Stimulated activated CD4-positive, alpha-beta T cell treated with anti-CD3 and anti-CD28 coated beads, TNF-alpha, amount 100 ng/mL, for 4 hours (primary cell): ENCODE measurements at places on chromosomes 5 and 9.

DNA sequence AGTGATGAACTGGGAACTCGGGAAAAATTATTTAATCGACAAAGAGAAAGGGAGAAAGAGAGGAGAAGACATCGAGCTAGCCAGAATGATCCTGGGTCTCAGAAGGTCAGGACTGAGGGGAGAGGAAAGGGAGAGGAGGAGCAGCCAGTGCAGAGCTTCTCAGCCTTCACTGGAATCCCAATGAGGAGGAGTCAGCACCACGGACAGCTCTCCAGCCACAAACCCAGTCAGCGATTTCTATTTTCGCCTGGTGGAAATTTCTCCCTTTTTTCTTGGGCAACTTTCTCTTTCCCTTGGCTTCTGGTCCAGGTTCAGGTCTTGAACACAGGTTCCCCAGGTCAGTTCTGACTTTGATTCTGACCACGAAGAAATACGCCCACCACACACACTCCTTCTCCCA lies 1.6 kb upstream of the BRINP1 start:
- no peak for DNase-seq

DNA sequence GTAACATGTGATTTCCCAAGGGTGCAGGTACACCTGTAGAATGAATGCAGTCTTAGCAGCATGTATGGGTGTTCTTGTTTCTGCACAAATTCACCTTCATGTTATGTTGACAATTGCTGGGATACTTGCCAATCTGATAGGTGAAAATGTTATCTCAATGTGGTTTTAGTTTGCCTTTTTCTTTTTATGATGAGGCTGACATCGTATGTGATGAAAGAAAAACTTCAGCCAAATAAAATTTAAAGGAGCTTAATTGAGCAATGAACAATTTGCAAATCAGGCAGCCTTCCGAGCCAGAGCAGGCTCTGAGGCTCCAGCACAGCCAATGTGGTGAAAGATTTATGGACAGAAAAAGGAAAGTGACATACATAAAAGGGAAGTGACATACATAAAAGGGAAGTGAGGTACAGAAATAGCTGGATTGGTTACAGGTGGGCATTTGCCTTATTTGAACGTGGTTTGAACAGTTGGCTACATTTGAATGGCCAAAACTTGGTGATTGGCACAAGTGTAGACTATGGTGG lies 10.5 kb downstream of the TAL2 start:
- DNase-seq: no peak

DNA sequence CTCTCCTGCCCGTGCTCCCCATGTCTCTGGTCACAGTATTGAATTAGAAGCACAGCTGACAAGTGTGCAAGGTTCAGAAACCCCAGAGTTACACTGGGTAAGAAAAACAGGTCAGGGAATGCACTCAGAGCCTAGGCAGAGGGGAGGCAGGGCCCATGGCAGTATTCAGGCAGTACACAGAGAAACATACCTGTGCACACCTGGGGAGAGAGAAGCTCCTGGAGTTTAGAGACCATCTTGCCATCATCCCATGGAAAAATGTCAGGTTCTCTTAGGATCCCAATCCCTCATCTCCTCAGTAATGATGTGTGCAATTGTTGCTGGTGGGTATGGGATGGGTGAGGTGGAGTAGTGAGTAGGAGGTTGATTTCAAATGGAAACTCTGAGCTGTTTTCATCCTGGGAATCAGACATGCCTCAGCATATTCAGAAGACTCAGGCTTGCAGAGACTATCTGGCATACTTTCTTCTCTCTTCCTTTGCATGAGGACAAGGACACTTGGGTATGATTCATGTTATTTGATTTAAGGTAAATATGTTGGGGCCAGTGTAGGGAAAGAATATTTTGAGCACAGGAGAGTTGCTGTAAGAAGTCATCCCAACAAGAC lies 228.5 kb downstream of the ESM1 start:
- no peak for DNase-seq

GRCh38 chr5:95925939-95926338 lies 35.7 kb downstream of the ELL2 start:
- DNase-seq: no peak

DNA sequence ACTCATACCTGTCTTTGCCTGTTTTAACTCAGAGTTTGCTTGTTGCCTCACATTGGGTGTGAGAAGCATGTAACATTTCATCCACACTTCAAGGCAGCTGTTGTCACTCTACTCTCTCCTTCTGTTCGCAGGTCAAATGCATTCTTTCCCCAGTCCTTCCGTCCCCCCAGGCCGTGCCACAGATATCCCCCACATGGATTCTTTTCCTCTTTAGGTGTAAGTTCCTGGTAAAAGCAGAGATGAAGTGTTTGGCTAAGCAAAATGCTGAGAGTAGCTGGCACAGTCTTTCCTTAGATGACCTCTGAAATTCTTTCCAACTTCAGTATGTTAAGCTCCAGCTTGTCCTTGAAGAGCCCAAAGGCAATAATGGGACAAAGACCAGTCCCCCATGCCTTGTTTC lies 328.2 kb downstream of the SLIT3 start:
- DNase-seq: no peak

GRCh38 chr5:84438456-84438855 lies 53.8 kb upstream of the EDIL3 start:
- no peak for DNase-seq

DNA sequence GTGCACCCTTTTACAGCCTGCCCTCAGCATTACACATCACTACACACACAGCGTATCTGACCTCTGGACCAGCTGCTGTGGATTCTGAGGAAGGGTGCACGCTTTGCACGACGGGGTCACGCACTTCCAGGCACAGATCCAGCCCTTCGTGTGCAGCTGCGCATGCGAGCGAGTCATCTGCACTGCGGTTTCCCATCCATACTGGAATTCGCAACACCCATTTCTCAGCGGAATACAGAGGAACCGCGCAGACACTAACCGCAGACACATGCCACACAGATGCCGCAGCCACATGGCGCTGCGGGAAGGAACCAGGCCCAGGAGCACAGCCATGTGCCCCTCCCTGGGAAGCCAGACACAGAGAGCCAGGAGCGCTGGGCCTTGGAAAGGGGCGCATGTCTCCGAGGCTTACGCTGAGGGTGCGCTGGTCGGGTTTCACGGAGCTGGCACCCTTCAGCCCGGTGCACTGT lies 43.5 kb downstream of the PNPLA7 start:
- DNase-seq: no peak

- DNase-seq: no peak
Measured at GRCh38 chr9:8728910-8729309, 929.3 kb upstream of the DMAC1 start.

GRCh38 chr9:72997387-72997995 lies 44.6 kb upstream of the ALDH1A1 start:
- DNase-seq: no peak

DNA sequence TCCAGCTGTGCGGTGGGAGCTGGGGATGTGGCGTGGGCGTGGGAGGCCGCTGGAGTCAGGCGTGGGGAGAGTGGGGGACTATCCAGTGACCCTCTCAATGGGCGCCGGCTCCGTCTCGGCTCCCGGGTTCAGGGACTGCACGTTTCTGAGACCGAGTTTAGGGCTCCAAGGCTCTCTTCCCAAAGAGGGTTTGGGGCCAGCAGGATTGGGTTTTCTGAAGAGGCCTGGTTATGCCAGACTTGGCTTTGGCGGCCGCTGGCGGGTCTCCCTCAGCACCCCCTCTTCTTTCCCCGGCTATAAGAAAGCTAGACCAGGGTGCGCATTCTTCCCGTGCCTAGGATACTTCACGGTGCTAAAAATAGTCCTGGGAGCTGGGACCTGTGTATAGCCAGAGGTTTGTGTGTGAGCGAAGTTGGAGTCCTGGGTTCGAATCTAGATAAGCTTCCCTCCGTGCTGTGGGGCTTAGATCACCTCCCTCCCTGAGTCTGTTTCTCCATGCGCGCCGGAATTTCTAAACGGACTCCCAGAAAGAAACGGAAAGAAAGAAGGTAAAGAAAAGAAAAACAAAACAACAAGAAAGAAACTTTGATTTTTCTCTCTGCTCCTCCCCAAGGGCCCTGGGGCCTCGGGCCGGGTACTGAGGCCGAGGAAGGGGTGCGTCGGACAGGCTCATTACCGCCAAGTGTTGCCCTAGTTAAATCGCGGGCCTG lies 5.0 kb downstream of the HAND1 start:
- DNase-seq: no peak

DNA sequence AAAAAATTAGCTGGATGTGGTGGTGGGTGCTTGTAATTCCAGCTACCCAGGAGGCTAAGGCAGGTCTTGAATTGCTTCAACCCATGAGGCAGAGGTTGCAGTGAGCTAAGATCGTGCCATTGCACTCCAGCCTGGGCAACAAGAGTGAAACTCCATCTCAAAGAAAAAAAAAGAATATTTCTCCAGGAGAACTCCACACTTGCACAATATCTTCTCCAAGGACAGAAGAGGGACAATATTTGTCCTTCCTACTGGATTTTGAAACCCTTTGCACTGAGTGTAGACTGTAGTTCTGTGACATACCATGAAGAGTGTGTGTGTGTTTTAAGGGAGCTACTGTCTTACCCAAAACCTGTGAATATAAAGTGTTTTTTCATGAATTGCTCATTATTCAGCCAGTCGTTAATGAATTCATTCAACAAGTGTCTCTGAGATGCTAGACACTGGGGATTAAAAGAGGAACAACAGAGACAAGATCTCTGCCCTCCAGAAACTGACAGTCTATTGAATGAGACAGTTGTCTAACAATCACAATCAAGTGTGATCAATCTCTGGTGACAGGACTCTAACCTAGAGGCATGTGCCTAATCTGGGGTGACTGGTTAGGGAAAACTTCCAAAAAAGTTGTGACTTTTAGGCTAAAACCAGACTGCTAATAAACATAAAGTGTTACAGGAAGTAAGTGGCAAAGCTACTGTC lies 9.8 kb upstream of the UBE2D2 start:
- no peak for DNase-seq

- DNase-seq: no peak
Measured at GRCh38 chr5:157821822-157822622, 36.9 kb downstream of the CLINT1 start.

DNA sequence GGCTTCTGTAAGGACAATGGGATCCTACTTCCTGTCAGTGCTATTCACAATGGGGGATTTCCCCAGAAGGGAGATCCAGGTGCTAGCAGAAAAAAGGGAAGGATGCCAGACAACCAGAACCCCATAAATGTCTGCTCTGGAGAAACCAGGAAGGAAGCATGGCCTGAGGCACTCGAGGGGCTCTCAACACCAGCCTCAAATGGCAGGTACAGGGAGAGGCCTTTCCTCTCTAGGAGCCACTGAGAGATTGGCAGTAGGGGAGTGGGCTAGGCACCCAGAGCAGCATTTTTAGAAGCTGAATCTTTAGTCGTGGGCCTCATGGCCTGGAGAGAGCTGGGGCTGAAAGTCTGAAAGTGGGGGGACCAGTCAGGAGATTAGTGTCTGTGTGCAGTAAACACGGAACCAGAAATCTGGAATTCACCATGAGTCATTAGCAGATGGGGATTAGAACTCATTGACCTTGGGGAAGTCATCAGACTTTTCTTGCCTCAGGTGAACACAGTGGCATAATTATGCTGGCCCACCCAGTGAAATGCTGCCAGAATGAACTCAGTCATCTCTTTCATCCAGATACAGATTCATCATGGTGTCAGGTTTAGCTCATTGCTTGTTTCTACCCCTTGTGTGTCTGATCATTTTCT lies 28.3 kb downstream of the ARHGEF28 start:
- DNase-seq: no peak

- DNase-seq: no peak
Measured at GRCh38 chr5:176846335-176847140, 36.2 kb downstream of the UNC5A start.

GRCh38 chr9:89659891-89660685 lies 55.3 kb downstream of the GADD45G start:
- no peak for DNase-seq

- DNase-seq: no peak
Measured at GRCh38 chr5:158838781-158839180, 260.9 kb downstream of the EBF1 start.

DNA sequence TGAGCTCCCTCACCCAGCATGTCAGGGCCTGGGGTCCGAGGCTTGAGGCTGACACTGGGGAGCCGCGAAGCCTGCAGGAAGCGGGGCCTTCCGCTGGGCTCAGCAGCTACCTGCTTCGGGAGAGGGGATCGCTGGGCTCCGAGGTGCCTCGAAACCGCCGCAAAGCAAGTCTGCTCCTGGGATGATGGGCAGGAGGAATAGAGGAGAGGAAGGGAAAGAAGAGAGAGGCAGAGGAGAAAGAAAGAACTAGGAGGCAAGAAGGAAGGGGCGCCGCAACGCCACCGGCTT lies 1.5 kb upstream of the PRDM12 start:
- DNase-seq: no peak

DNA sequence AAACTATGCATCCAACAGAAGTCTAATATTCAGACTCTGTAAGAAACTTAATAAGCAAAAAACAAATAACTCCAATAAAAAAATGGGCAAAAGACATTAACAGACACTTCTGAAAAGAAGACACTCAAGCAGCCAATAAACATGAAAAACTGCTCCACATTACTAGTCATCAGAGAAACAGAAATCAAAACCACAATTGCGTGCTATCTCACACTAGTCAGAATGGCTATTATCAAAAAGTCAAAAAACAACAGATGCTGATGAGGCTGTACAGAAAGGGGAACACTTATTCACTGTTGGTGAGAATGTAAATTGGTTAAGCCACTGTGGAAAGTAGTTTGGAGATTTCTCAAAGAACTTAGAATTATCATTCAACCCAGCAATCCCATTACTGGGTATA lies 101.2 kb upstream of the TRIM32 start:
- no peak for DNase-seq

GRCh38 chr9:92181296-92181695 lies 66.1 kb upstream of the SPTLC1 start:
- no peak for DNase-seq

GRCh38 chr9:60545878-60546385 lies 368.3 kb upstream of the SPATA31A5 start:
- no peak for DNase-seq

- DNase-seq: no peak
Measured at GRCh38 chr5:140108093-140109017, 5.6 kb upstream of the PURA start.

DNA sequence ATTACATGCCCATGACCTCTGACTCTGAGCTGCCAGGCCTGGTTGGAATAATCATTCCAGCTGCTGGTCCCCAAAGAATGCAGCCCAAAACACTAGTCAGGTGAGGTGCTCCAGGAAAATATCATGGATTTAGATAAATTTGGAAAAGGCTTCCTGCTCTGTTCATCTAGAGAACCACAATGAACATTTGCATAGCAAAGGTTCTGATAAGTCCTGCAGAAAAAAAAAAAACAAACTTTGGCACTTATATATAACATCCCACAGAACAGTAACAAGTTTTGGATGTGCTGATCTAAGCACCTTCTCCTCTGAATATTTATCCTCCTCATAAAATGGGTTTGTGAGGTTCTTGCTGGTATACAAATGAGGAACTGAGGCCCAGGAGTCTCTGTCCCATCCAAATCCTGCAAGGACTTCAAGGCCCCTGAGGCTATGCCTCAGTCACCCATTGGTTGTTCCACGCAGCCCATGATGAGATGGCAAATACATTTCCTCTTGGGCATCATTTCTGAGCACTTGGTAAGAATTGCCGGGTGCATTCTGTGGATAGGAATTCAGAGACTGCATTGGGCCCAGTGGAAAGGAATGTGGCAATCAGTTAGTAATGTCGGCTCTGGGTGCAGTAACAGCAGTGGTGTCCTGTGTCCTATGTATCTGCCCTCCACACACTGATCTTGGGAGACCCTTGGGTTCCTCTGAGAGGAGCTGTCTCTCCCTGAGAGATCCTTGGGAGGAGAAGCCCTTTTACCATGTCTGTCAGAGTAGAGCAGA lies 73.4 kb upstream of the ASS1 start:
- DNase-seq: no peak

GRCh38 chr9:108272349-108272899 lies 583.4 kb downstream of the ACTL7B start:
- DNase-seq: no peak
